ENCODE measurements at places on chromosomes 5 and 9. TPM values are rescaled to one million over a fixed set of nuclear protein-coding genes. Genes with fewer than 3 reads are reported as not detected.

DNA sequence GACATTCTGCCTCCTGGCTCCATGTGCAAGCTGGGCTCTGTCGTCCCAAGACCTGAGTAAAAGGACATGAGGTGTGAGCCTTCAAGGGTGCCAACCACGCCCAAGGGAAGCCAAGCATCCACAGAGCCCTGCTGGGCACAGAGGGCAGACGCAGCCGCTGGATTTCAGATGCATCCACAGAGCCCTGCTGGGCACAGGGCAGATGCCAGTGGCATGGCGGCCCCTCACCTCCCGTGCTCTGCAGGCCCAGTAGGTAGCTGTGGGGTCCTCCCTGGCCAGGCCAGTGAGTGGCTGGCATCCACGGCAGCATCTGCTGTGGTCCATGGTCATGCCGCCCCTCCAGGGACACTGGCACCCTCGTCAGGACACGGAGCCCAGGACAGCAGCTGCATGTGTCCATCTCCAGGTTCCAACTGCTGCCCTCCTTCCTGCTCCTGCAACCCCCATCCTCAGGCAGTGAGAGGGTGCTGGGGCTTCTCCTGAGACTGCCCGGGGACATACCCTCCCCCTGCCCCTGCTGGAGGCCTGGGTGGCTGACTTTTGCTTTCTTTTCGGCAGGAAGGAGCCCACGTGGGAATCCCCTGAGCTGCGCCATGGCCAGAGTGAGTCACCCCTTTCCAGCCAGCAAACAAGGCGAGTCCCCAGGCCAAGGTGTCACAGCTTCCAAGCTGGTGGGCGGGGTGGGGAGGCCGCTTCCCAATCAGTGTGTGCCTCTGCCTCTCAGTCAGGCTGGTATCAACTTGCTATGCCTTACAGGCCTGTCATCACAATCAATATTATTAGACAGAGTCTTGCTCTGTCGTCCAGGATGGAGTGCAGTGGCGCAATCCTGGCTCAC is 4.0 kb upstream of the TRAF2 start:
- peak; percentile 88 for DNase-seq

DNA sequence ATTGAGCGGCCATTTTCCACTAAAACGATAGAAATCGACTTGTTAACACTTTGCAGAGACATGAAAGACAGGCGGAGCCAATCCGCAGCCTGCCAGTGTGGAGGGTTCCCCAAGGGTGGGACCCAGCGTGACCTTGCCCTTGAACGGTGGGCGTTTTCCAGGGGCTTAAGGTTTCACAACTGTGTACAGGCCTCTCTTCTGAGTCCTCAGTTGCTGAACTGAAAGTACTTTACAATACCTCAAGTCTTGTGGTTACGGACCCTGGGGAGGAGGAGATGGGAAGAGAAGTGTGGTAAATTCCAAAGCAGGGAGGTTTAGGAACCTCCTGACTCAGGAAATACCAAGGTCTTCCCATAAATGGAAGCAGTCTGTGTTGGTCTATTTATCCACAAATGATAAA is 68.2 kb upstream of the CKMT2 start:
- no peak for DNase-seq

DNA sequence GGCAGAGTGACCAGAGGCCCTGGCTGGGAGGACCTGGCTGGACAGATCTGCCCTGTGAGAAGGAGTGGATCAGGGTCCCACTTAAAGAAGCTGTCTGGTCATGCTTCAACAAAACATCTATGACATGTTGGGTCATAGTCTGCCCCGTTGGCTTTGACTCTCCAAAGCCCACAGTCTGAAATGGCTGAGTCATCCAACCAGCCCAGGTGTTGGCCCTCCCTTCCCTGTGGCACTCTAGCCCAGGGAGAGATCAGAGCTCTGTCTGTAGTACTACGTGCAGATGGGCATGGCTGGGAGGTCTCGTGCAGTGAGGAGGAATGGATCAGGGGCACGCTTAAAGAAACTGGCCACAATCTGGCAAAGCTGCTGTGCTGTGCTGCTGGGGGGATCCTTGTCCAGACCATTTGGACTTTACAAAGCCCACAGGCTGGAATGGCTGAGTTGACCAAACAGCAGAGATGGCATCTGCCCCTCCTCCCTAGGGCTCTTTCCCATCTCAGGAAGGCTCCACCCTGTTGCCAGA is 206.1 kb downstream of the TUSC1 start:
- no peak for DNase-seq

DNA sequence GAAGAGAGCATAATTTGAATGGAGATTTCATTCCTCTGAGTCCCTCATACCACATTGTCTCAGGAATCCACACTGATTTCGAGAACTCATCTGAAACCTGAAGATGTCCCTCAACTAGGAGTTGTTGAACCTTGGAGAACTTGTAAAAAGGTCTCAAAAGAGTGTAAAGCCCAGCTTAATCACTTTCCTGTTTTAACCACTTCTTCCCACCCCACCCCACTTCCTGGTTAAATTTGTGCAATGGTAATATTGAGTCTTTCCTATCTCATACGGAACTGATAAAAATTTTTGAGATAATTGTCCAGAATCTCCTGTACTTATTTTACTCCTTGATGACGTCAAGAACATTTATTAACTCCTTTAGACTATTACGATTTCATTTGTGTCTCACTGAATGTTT is 240.7 kb downstream of the ARRDC3 start:
- DNase-seq = no peak

DNA sequence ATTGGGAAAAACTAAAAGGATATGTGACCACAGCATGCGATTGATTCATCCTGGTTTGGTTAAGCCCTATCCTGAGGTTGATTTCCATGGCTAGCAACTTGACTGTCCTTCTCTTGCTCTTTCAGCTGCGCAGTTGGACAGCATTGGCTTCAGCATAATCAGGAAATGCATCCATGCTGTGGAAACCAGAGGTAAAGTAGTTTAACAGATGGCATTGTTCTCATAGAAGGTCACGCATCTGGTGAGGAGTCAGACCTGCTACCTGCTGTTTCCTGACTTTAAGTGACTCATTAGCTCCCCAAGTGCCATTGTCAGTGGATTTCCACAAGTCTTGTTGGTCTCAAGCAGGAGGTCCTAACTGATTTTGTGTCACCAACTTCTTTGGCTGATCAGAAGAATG is 266.9 kb downstream of the ARHGAP26 start:
- DNase-seq = peak; percentile 71

GRCh38 chr5:5271786-5272321 is 131.7 kb downstream of the ADAMTS16 start:
- DNase-seq = peak; percentile 19

Gene IL12B
- not detected for polyA plus RNA-seq
